ENCODE measurements at places on chromosomes 5 and 9.
A peak's percentile ranks its signal among the peaks of the same experiment; 100 is the strongest.

DNA sequence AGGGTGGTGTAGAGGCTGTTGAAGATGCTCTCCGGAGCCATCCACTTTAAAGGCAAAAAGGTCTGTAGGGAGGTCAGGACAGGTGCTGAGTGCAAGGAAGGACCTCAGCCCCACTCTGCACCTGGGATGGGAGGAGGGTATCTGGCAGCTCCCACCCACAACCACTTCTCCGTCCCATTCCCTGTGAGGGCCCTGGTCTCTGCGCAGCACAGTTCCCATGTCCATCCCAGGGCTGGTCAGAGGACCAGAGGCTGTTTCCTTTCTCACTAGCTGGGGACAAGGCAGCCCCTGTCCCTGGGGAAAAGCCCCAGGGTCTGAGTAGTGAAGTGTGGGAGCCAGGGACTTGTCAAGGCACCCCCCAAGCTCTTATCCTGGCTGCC is 33.7 kb upstream of the CSF1R start:
- no peak for DNase-seq

GRCh38 chr5:54996466-54996865 is 11.1 kb upstream of the ESM1 start:
- no peak for DNase-seq

- DNase-seq, result no peak
Observed at GRCh38 chr9:120110520-120110919, 469.4 kb downstream of the CDK5RAP2 start.

GRCh38 chr5:153827397-153827796 is 211.3 kb downstream of the FAM114A2 start:
- DNase-seq, result peak; percentile 43

DNA sequence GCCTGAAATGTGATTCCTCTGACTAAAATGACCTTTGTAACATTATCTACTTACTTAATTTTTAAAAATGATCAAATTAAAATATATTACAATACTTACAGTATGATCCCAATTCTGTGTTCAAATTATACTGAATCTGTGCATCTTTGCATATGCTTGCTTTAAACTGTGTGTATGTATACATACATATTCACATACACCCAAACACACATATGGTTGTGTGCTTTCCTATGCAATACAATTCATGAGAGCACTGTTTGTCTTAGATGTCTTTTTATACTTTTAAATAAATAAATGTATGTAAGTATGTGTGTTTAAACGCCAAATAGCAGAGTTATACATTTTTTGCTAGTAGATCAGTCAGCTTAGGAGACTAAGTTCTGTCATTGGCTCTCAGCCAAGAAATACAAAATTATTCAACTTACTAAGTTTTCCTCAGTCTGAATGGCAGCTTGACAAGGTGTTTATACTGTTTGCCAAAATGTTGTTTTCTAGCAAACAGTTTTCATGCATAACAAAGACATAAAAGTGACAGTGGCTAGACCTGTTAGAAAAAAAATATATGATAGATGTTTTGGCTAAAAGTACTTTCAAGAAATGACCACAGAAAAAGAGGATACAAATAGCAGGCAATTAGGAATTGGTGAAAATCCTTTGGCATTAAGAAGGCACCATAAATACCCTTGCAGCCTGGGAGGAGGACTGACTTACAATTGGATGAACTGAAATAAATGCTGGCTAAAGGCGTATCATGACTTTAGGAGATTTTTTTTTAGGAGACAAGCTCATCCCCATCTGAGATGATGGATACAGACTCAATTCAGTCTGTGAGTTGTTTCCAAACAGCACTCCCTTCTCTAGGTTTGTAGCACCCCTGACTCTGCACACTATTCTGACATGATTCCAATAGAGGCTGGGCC is 7.9 kb downstream of the TICAM2 start:
- DNase-seq, result no peak

GRCh38 chr5:134530301-134531077 is 5.0 kb downstream of the JADE2 start:
- no peak for DNase-seq

DNA sequence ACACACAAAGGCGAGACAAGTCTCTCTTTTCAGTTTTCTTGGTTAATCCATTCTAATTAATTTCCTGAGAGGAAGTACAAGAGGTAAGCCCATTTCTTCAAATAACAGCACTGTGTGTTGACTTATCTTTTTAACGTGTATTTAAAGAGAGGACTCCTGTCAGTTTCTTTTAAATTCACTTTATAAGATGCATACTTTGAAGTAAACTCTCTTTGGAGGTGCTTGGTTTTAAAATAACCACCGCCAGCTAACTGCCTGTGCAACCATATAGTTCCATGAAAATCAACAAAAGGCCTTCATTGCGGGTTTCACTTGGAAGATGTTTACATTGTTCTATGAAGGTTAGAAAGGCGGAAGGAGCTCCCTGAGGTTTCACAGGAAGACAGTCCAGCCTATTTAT is 13.1 kb upstream of the SERINC5 start:
- DNase-seq, result no peak

DNA sequence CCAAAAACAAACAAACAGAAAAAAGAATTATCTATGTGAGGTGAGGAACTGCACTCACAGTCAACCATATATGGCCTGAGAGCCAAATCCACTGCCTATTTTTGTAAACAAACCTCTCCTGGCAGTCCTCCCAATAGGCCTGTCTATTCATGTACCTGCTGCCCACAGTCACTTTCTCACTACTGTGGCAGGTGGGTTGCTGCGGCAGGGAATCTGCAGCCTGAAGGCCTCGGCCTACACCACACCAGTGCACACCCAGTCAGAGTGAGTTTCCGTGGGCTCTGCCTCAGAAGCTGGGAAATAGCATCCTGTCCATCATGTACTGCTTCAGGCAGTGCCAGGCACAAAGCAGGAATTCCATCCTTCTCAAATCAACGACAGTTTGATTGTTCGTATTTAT is 82.3 kb downstream of the SPTLC1 start:
- no peak for DNase-seq
